ENCODE measurements at places on chromosomes 4 and X.
A peak's percentile ranks its signal among the peaks of the same experiment; 100 is the strongest.

- no peak for DNase-seq
These were observed at the start of gene IL1RAPL2 for GRCh38 chrX:104565791-104566680. TSS of gene IL1RAPL2 (plus strand) at chrX:104566199.

GRCh38 chr4:27176400-27176799, 315.8 kb downstream of the STIM2 start:
- DNase-seq = no peak

DNA sequence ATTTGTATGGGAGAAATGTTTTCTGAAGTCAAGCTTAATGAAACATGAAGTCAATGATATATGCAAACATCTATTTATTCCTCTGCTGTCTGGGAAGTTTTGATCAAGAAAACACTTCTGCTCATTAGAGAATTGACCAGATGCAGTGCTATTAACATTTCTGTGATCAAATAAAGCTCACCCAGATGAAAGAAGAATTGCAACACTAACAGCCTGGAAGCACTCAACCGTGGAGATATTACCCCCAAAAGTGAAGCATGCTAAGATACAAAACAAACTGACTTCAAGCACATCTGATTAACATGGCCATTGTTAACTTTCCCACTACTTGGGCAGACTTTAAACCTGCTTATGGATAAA, 73.7 kb upstream of the GUCY1A1 start:
- no peak for DNase-seq

- DNase-seq = no peak
These were observed 2.3 kb downstream of the HNRNPD start for GRCh38 chr4:82371497-82371896.

- DNase-seq = peak; percentile 22
These were observed 733 bp upstream of the NAA15 start for GRCh38 chr4:139300431-139301112.

DNA sequence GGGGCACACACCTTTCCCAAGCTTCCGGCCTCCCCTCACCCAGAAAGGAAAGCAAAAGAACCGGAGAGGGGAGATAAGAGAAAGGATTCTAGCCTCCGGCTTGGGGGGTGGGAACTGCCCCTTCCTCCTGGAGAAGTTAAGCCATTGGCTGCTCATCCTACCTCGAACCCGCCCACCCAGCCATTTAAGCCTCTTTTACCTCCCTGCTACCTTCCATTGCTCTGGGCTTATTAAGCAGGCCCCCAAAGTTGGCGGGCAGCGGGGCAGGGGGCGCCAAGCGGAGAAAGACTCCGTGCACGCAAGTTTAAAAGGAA, 2.3 kb downstream of the MAML3 start:
- DNase-seq = no peak

DNA sequence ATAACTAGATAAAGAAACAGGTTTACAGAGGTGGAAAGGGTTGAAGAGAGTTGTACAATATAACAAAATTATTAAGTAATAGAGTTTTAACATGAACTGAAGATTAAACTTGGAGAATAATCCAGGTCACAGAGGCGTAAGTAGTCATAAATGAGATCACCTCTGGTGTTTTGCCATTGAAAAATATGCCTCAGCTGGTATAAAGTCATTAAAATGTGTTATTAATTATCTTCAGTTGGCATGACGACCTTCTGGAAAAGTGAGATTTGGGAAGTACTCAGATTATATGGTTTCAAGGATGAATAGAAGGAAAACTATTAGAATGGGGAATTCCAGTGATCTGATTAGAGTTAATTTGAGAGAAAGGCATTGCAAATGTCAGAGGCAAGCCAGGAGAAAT, 237.5 kb upstream of the ANXA10 start:
- DNase-seq = no peak

DNA sequence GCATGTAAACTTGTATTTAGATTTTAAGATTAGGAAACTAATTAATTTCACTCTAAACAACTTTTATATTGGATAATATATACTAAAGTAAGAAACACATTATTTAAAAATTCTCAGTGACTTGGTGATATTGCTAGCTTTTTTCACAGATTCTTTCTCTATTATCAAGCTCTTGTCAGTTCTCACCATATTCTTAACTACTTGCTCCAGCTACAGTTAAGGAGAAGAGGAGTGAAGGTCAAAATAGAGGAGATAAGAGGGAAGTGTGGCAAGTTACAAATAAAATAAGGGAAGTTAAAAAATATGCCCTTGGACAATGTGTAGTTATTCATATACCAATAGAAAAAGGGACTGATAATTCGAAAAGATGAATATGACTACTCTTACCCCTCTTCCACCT, 34.7 kb upstream of the NAF1 start:
- no peak for DNase-seq

DNA sequence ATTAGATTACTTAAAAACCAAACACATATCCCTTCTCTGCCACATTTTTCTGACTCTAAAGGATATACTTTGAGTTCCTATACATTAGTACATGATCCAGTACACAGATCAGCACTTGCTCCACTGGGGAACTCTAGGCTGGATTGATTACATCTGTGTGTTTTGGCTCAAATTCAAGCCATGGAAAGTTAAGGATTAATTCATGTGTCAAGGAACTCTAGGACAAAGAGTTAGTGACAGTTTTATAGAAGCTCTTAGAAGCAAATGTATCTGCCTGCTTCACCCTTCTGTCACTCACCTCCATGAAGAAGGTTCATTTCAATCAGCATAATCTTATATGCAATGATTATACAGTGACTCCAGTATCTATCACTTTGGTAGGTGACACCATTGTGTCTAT, 43.2 kb downstream of the SCFD2 start:
- no peak for DNase-seq

DNA sequence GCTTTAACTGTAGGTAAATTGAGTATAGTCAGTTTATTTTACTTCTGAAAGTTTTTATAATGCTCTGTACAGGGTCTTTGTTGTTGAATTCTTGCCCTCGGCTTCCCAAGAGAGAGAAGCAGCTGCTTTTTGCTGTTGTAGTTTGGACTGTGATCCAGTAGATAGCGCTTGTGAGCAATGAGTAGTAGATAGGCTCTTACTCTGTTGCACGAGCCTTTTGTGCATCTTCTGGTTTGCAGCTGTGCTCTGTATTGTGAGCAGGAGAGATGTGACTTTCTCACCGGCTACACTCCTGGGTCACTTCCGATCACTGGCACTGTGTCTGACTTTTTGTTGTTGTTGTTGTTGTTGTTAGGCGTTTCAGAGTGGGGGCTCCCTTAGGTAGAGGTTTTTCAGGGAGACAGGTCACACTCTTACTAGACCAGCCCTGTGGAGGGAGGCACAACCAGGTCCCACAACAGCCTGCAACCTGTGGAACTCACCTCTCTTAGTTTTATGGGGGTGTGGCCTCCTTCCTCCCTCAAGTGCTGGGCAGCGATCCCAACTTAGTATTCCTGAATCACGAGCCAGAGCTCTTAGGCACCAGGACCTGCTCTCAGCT, 822.1 kb upstream of the GALNTL6 start:
- DNase-seq = no peak

DNA sequence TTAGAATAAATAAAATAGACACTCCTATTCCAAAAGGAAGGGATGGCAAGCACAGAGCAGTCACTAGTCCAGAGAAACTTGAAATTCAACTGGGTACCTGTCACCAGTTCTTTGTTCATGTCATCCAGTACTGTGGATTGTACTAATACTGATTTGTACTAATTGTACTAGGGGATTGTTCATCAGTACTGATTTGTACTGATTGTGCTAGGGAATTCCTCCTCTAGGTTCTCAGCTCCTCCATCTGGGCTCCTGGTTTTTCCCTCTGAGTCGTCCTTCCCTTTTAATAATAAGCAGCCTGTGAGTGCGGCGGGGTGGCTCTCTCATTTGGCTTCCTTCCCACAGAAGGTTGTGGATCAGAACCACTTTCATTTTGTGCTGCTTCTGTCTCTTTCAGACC, 31.0 kb upstream of the SOD3 start:
- DNase-seq = no peak

DNA sequence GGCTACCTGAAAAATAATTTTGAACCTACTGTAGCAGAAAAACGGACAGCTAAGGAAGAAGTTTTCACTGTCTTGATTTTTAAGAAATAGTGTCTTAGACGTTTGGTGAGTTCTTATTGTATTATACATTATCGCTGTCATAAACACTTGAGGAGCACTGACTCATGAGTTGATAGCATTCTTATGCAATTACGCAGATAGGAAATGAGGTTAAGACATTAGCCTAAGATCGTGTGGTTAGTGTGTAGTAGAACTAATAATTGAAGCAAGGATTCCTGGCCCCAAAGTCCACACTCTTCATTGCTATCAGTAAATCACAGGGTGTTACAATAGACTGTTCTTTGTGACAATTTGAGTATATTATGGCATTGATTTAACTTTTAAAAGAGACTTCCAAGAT, 238.1 kb downstream of the ARAP2 start:
- DNase-seq = no peak

GRCh38 chrX:82362550-82362949, 1145.5 kb upstream of the POU3F4 start:
- no peak for DNase-seq

DNA sequence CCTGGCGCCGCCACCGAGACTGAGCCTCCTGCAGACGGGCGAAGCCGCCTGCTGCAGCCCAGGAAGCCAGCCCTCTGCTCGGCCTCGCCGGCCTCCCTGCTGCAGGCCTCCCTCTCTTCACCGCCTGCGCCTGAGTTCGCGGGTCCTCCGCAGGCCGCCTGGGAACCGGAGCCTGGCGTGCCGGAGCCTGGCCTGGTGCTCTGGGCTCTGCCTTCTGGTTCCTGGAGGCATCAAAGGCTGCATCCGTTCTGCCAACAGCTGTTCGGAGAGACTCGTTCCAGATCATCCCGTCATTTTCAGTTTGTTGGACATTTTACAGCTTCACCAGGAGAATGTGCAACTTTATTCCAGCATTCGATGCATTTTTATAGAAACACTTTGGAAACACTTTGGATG, 178.0 kb downstream of the DCLK2 start:
- no peak for DNase-seq

GRCh38 chr4:15149839-15150592, 147.7 kb downstream of the CPEB2 start:
- peak; percentile 43 for DNase-seq

DNA sequence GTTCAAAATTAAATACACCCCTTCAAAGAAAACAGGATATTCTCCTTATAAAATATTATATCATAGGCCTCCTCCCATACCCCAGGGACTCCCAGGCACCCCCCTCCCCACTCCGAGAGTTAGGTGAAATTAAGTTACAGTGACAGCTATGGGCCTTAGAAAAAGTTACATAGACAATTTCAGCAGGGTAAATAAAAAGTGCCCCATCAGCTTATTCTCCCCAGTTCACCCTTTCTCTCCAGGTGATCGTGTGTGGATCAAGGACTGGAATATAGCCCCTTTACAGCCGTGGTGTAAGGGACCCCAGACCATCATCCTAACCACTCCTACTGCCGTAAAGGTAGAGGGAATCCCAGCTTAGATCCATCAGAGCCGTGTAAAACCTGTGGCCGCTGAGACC, 147.6 kb upstream of the FGF16 start:
- no peak for DNase-seq

- DNase-seq = no peak
These were observed 39.0 kb upstream of the RASL11B start for GRCh38 chr4:52822972-52823701.

DNA sequence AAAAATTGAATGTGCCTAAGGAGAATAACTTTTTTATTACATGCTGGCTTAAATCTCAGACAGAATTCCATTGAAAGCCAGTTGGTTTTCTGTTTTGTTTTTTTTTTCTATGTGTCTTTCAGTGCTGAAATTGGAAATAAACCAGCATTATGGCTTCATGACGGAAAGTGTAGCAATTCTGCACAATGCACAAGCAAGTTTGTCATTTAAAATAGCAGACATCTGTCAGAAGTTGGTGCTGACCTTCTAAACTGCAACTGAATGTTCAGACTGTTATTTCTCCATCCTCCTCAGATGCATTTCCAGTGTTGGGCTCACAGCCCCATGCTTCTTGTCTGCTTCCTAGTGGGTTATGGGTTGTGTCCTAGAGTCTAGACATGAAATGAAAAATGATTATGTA, 107.2 kb upstream of the LIMCH1 start:
- no peak for DNase-seq

- no peak for DNase-seq
These were observed 803.2 kb downstream of the RAPGEF2 start for GRCh38 chr4:159906051-159906450.

GRCh38 chrX:7925867-7926472, 1.2 kb downstream of the PNPLA4 start:
- DNase-seq = peak; percentile 43

DNA sequence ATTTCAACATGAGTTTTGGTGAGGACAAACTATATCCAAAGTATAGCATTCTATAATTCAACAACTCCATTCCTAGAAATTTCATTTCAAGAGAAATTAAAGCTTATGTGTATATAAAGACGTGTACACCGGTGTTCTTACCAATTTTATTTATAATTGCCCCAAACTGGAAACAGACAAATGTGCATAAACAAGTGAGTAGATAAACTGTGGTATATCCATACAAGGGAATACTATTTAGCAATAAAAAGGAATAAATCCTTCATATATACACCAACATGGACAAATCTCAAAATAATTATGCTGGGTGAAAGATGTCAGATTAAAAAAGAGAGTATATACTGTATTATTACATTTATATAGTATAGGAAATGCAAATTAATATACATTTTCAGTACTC, 19.9 kb downstream of the HNRNPH2 start:
- DNase-seq = no peak

DNA sequence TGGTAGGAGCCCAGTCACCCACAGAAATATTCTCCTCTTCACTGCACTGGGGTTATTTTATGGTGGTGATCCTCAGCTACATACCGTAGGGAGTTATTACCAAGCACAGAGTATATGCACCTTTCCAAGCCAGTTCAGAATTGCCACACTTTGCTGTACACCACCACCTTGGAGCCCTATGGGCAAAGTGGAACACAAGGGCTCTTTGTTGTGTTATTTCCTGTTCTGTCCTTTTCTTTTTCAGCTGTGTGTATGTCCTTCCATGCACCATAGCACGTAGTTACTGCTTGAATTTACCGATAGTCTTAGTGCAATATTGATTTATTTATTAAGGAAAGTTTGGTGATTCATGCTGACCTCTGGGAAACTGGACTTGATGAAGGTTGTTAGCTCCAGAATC, 8.3 kb downstream of the RNF128 start:
- DNase-seq = no peak

- DNase-seq = no peak
These were observed 228.5 kb downstream of the PTTG2 start for GRCh38 chr4:38188631-38189101.

DNA sequence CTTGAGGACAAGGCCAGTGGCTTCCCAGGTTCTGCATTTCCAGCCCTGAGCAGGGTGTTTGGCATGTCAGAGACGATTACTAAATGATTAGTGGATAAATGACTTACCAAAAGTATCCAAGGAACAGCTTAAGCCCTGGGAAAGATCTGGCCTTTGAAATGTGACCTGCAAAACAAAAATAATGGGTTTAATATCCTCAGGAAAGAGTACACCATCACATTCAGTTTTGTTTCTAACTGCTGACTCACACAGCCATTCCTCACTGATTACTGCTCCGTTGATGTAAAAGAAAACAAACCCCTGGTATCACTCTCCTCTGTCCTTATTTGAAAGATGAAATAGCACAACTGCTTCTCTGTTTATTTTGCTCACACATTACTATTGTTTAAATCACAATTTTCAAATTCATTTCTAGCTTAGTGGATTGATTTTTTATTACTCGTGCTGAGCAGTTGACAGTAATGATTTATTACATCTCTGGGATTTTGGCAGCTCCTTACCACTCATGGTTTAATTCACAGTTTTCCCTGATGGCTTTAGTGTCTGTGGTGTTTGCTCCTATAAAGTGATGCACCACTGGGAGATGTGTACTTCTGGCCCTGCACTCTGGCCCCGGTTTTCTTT, 117.0 kb downstream of the CBLL2 start:
- DNase-seq = no peak
